T-helper 2 cell treated with Interferon-gamma antibody and Interleukin-4, amounts not matched to agents 100 ng/mL and 5 ng/mL, for 36 hours (primary cell): ENCODE measurements at places on chromosomes 2 and 18. TPM values are rescaled to one million over a fixed set of nuclear protein-coding genes. Genes with fewer than 3 reads are reported as not detected.

The TOGARAM2 gene
- 5.9 and 6.3 TPM in 2 replicates for total RNA-seq

The PUM2 gene
- total RNA-seq, result 127 and 129 TPM in 2 replicates

The ARL4C gene
- 264 and 265 TPM in 2 replicates for total RNA-seq

The NGEF gene
- total RNA-seq, result not detected in 2 replicates

The RGPD4 gene
- total RNA-seq, result not detected in 2 replicates

The TGFA gene
- total RNA-seq, result 0.07 TPM in 1 of 2 replicates, not detected in the other

The RHBDD1 gene
- total RNA-seq, result 30.4 and 33.3 TPM in 2 replicates

The RETSAT gene
- total RNA-seq, result 25.2 and 25.3 TPM in 2 replicates

The TSPYL6 gene
- not detected in 2 replicates for total RNA-seq

The HOXD12 gene
- total RNA-seq, result not detected in 2 replicates

The ANKRD53 gene
- not detected in 2 replicates for total RNA-seq

The SLC9A4 gene
- 0.11 and 0.18 TPM in 2 replicates for total RNA-seq

The MYCN gene
- total RNA-seq, result 0.09 TPM in 1 of 2 replicates, not detected in the other

The TBC1D8 gene
- total RNA-seq, result 0.66 and 0.73 TPM in 2 replicates

The ZNF804A gene
- total RNA-seq, result not detected in 2 replicates

The ATP5F1A gene
- total RNA-seq, result 357 and 374 TPM in 2 replicates

The HOXD9 gene
- not detected in 2 replicates for total RNA-seq

The OSBPL1A gene
- 0.68 and 1.5 TPM in 2 replicates for total RNA-seq

The AMER3 gene
- not detected in 2 replicates for total RNA-seq

The SRD5A2 gene
- 0.05 TPM in 2 replicates for total RNA-seq

The CACNB4 gene
- total RNA-seq, result 0.14 and 0.77 TPM in 2 replicates

The C1GALT1C1L gene
- 0.14 and 0.25 TPM in 2 replicates for total RNA-seq

The C1QL2 gene
- total RNA-seq, result not detected in 2 replicates

The ENOSF1 gene
- 89.6 and 92.2 TPM in 2 replicates for total RNA-seq

The CRACDL gene
- total RNA-seq, result 0.41 and 0.48 TPM in 2 replicates

The TMX3 gene
- 61.9 and 64.4 TPM in 2 replicates for total RNA-seq

The GREB1 gene
- 0.25 and 0.30 TPM in 2 replicates for total RNA-seq

The PPP1R1C gene
- total RNA-seq, result 0.48 TPM in 1 of 2 replicates, not detected in the other

The CIB4 gene
- total RNA-seq, result not detected in 2 replicates

The HOXD8 gene
- not detected in 2 replicates for total RNA-seq

The TNFRSF11A gene
- total RNA-seq, result 29.6 and 30.8 TPM in 2 replicates

The VWA3B gene
- total RNA-seq, result not detected in 2 replicates

The UGT1A10 gene
- total RNA-seq, result not detected in 2 replicates

The AFF3 gene
- 4.1 and 6.0 TPM in 2 replicates for total RNA-seq
